ENCODE measurements at places on chromosomes 2 and 18.

DNA sequence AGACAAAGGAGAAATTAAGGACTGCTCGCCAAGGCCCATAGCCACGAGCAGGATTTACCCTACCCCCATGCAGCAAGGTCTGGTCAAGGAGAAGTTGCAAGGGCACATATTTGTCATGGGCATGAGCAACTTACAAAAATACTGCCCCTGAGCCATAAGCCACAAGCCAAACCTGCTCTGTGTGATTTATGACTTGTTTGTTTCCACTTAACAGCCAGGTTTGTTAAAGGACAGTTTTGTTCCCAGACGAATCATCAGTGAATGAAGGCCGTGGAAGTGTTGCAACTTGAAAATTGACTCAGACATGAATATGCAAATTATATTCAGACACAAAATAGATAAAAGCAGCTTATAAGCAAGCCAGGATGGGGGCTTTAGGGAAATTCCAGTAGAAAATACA is 31.3 kb upstream of the EVA1A start:
- DNase-seq = no peak

- DNase-seq = no peak
Measured at GRCh38 chr2:1515986-1516797, 102.9 kb downstream of the TPO start.

DNA sequence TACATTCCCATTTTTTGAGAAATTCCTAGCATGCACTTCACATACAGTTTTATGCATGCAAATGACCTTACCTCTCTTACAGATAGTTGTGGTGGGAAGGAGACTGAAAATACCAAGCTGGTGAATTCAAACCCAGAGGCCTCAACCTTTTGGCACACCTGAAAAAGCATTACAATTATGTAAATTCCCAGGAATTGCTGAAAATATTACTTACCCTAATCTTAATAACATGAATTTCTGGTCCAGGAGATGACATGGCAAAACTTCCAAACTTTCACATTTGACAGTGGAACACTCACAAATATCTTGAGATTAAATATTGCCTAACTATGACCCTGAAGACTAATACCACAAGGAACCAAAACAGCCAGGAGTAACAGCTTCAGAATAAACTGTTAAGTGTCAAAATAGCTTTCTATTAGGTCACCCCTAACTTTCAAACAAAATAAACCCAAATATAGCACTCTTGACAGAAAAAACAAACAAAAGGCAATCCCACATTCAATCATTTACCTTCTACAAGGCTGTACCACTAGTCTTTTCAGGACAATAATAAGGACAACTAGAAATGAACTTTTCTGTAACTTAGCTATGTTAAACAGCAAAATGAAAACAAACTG is 10.9 kb upstream of the PEX13 start:
- no peak for DNase-seq

DNA sequence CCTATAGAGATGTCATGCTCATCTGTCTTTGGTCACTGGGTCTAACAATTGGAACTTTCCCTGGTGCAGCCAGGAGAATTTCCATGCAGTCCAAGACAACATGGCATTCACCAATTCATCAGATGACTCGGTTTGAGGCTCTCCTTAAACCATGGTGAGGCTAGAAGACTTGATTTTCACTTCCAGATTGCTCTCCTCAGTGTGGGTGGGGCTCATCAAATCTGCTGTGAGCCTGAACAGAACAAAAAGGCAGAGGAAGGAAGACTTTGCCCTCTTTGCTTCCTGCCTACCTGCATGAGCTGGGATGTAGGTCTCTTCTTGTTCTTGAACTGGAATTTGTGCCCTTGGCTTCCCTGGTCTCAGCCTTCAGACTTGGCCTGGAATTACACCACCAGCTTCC is 203.4 kb upstream of the TRIB2 start:
- peak; percentile 71 for DNase-seq

DNA sequence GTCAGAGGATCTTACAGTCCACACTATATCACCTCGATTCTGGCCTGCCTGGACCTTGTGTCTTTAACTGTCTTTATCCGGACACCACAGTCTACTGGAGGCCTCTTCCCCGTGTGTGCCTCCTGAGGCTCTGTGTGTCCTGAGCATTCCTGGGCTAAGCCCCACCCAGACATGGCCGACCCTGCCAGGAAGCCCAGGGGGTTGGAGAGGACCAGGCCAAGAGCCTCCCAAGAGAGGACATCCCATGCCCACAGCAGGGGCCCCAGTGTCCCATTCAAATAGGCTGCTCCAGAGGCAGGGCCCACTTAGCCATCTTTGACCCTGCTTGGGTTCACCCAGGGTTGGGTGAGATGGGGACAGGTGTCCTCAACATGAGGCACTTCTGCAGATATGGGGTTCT is 84.7 kb upstream of the OTOS start:
- DNase-seq = no peak

DNA sequence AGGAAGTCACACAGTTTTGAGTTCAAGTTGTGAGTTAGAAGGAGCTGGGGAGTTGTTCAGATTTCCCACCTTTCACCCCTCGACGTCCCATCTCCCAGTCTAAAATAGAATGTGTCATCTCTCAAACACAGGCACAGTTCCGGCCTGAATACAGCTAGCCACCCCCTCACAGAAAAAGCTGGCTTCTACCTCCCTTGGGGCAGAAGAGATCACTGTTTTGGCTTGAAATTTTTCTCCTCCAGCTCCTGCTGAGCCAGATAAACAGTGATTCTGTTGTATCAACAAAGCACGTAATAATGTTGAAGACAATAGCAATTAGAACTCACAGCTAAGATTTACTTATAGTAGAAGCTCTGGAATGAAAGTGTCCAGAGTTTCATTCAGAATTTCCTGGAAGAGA is 74.7 kb downstream of the KIAA2012 start:
- no peak for DNase-seq
